ENCODE measurements at places on chromosomes 16 and 17.

DNA sequence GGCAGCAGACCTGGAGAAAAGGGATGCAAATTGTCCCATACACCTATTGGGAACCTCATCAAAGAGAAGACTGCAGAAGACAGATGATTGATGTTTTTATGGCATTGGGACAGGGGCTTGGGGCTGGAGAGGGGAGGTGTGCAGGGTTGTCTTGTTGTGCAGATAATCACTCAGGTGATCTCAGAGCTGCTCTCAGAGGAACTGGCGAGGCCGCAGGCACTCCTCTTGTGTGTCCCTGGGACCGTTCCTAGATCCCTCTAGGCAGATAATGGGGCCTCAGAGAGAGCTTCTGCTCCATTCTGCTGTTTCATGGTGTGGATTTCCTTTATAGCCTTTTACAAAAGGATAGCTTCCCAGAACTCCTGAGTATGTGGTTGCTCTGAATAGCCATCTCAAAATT is 1.6 kb downstream of the RNF213 start:
- no peak for DNase-seq

GRCh38 chr16:68081861-68082628 is 3.1 kb upstream of the NFATC3 start:
- no peak for DNase-seq

- no peak for DNase-seq
Measured at GRCh38 chr16:58306327-58306726, 11.5 kb upstream of the PRSS54 start.

DNA sequence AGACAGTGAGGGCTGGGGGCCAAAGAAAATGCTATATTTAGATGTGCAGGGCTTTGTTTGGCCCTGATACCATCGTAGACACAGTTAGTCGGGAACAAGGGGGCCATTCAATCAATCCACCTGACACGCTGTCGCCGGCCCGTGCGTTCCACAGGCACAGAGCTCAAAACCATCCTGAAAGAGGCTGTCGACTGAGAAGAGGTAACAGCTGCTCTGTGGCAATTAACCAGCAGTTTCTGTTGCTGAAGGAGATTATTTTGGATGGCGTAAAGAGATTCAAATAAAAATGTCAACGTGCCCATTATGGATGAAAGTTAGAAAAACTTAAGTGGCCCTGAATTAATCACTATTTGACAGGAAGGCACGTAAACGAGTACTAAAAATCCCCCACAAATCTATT is 276.2 kb upstream of the IRX5 start:
- DNase-seq, result no peak

DNA sequence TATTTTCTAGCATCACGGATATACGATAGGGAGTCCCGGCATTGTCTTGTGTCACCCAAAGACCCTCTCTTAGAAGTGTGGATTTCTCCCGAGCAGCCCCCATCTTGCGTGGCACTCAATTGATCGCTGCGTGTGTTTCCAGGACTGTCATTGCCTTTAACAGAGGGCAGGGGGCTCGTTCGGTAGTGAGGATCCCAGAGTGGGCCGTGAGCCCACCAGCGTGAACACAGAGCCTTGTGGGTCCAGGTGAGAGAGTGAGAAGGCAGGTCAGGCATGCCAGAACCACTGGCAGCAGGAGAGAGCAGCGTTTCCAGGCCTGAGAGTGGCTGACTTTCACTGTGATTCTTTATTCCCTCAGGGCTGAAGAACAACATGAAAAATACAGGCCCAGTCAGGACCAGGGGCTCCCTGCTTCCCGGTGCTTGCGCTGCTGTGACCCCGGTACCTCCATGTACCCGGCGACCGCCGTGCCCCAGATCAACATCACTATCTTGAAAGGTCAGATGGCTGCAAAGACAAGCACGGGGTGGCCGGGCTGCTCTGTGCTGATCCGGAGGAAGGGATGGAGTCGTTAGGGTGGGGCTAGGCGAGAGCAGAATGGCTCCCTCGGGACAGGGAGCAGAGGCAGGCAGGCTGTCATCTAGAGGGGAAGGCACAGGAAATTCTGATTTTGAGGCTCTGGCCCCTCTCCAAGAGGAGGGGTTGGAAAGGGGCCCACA is 22.4 kb downstream of the C1QTNF1 start:
- DNase-seq, result no peak

- DNase-seq, result no peak
Measured at GRCh38 chr17:30170415-30170987, 53.9 kb downstream of the NSRP1 start.

DNA sequence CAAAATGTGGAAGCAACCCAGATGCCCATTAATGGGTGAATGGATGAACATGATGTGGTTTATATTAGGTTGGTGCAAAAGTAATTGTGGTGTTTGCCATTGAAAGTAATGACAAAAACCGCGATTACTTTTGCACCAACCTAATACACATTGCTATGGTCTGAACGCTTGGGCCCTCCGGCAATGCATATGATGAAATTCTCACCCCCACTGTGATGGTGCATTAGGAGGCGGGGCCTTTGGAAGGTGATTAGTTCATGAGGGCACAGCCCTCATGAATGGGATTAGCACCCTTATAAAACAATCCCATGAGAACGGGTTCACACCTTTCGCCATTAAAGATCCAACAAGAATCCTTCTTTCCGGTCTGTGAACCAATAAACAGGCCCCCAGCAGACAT is 25.3 kb upstream of the PRM1 start:
- DNase-seq, result no peak

- no peak for DNase-seq
Measured at GRCh38 chr16:82878466-82878865, 251.7 kb downstream of the CDH13 start.

GRCh38 chr17:83198366-83199341 is 119.2 kb downstream of the METRNL start:
- DNase-seq, result no peak

GRCh38 chr17:40556198-40556661 is 9.0 kb downstream of the CCR7 start:
- DNase-seq, result no peak

- DNase-seq, result no peak
Measured at GRCh38 chr17:78806451-78806850, 24.4 kb upstream of the CYTH1 start.

DNA sequence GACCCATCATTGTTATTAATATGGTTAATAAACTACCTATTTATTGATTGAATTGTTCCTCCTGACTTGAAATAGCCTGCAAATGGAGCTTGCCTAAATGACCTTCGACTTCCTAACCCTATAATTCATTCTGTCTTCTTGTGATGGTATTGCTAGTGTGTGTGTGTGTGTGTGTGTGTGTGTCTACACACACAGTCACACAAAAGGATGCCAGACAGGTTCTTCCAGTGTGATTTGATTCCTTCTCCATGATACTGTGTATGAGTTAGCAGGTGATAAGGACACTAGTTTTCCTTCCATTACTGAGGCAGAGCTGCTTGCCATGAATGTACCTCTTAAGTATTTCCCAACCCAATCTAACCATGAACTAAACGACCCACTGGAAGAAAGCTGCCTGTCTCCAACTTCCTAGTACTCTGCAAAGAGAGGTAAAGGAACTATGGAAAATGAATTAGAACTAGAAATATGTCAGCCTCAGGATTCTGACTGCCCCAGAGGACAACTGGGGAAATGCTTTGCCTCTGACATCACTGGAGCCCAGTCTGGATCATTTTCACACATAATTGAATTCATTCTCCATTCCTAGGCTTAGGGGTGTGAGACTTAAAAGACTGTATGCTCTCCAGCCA is 3.5 kb upstream of the CDC6 start:
- DNase-seq, result no peak

GRCh38 chr17:73139296-73139695 is 25.5 kb upstream of the SSTR2 start:
- no peak for DNase-seq

GRCh38 chr17:48499248-48499647 is 31.6 kb downstream of the HOXB1 start:
- DNase-seq, result no peak

DNA sequence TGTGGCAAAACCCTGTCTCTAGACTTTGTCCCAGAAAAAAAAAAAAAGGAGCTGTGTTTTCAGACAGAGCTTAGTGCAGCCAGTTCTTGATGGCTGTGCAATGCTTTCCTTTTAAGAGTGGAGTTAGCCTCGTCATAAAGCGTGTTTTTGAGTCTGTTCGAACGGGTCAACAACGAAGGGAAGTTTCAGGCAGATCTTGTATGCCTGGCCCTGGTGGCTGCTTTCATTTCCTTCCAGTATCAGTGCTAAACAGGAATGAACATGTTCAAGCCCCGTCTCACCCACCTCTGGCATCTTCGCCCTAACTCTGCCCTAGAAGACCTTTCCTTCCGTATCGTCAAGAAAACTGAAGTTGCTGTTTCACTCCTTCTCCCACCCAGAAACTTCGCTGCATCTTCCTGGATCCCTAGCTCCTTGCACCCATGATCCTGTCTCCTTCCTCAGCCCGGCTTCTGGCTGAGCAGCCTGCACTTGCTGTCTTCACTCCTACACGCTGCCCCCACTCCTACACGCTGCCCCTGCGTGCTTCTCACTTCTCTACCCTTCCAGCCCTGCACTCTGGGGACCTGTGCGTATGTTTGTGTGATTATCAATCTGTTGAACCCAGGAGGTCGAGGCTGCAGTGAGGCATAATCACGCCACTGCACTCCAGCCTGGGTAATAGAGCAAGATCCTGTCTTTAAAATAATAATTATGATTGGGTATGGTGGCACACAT is 55.3 kb downstream of the USP10 start:
- no peak for DNase-seq

- no peak for DNase-seq
Measured at GRCh38 chr16:4399001-4399730, 17.2 kb downstream of the CORO7 start.

DNA sequence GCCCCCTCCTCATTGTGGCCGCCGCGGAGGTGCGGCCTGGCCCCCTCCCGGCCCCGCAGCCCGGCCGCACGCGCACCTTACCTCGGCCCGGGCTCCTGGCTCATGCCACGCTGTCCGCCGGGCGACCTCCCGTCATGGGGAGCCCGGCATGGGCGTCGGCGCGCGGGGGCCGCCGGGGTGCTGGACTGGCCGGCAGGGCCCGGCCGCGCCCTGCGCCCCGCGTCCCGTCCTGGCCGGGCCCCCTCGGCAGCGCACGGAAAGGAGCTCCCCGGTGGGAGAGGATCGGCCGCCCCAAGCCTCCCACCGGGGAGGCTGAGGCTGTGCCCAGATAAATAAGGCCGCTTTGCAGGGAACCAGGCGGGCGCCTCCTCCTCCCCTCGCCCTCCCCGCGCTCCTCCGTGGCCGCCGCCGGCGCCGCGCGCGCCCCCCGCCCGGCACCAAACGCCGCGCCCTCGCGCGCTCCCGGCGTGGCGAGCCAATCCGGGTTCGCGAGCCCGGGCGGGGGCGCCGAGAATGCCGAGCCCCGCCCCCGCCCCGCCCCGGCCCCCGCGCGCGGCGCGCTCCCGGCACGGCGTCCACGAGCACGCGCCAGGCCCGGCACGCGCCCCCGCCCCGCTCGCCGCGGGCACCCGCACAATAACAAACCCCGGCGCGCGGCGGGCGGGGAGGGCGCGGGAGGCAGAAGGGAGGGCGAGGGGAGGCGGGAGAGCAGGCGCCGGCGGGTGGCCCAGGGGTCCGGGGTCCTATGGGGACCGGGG is at the start of gene FBXL16:
FBXL16 (minus strand) TSS at position 371 of the 758 bp plus-strand sequence. CDS start 8,396 bp downstream, outside the sequence.
- peak; percentile 39 for DNase-seq

- no peak for DNase-seq
Measured at GRCh38 chr16:72262711-72263110, 90.8 kb upstream of the PMFBP1 start.

GRCh38 chr17:1077581-1077985 is 80.7 kb downstream of the TIMM22 start:
- DNase-seq, result no peak

- DNase-seq, result peak; percentile 32
Measured at GRCh38 chr17:72725433-72726068, 366.9 kb downstream of the SLC39A11 start.

DNA sequence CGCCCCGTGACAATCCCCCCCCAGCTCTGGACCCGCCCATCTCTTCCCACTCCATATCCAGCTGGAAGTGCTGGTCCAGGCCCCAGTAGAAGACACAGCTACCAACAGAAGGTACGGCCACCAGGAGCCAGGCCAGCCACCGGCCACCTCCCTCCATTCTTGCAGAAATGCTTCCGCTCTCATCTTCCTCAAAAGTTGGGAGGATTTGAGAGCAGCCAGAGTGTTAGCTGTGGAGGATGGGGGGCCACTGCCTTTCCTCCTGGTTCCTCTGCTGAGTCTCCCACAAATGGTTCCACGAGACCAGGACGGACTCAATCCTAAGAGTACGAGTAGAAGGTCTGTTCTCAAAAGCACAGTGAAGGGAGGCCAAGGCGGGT is 78.3 kb downstream of the GAS7 start:
- no peak for DNase-seq

GRCh38 chr16:57704905-57705852 is 10.6 kb downstream of the DRC7 start:
- DNase-seq, result no peak
